ENCODE measurements at places on chromosomes 5 and 9. TPM values are rescaled to one million over a fixed set of nuclear protein-coding genes. Genes with fewer than 3 reads are reported as not detected.

Gene FOXD4L5
- 0.31 TPM for total RNA-seq

Gene MELK
- 5.0 TPM for total RNA-seq

Gene SPINK5
- not detected for total RNA-seq

Gene AGPAT2
- 1.9 TPM for total RNA-seq

Gene CDKN2A
- not detected for total RNA-seq

Gene SLC36A2
- not detected for total RNA-seq

Gene SPINK13
- total RNA-seq, result not detected

Gene LSM11
- total RNA-seq, result 72.3 TPM

Gene WDR55
- 16.0 TPM for total RNA-seq

Gene CARTPT
- total RNA-seq, result 0.63 TPM

Gene PCAT7
- total RNA-seq, result not detected

Gene ARL14EPL
- total RNA-seq, result not detected

Gene AIF1L
- 21.0 TPM for total RNA-seq

Gene PCDHA8
- total RNA-seq, result 25.7 TPM

Gene LIFR
- total RNA-seq, result 63.5 TPM

Gene SLC25A2
- 0.63 TPM for total RNA-seq

Gene UBE2QL1
- total RNA-seq, result 52.3 TPM

Gene POLE3
- 31.3 TPM for total RNA-seq

Gene CLTA
- 115 TPM for total RNA-seq

Gene ROPN1L
- 2.2 TPM for total RNA-seq

Gene IFNA2
- not detected for total RNA-seq

Gene TPPP
- total RNA-seq, result 22.2 TPM

Gene ECM2
- 2.2 TPM for total RNA-seq

Gene FOXD4L3
- not detected for total RNA-seq

Gene FABP6
- total RNA-seq, result 2.8 TPM

Gene SLC25A46
- 139 TPM for total RNA-seq

Gene COL15A1
- 11.3 TPM for total RNA-seq
